ENCODE measurements at places on chromosomes 16 and 17.

GRCh38 chr17:80393961-80394360, 21.0 kb upstream of the ENDOV start:
- no peak for DNase-seq

DNA sequence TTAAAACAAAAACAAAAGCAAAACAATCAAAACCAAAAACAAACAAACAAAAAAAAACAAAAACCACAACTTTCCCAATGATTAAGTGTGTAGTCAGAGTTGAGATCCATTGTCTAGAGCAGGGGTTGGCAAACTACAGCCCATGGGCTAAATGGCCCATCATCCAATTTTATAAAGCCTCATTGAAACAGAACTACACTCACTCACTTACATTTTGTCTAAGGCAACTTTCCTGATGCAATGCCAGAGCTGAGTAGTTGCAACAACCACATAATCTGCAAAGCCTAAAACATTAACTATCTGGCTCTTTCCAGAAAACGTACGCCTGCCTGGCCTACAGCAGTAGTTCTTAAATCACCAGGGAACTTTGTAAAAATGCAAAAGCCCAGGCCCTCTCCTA, 124.1 kb downstream of the SOX9 start:
- no peak for DNase-seq

DNA sequence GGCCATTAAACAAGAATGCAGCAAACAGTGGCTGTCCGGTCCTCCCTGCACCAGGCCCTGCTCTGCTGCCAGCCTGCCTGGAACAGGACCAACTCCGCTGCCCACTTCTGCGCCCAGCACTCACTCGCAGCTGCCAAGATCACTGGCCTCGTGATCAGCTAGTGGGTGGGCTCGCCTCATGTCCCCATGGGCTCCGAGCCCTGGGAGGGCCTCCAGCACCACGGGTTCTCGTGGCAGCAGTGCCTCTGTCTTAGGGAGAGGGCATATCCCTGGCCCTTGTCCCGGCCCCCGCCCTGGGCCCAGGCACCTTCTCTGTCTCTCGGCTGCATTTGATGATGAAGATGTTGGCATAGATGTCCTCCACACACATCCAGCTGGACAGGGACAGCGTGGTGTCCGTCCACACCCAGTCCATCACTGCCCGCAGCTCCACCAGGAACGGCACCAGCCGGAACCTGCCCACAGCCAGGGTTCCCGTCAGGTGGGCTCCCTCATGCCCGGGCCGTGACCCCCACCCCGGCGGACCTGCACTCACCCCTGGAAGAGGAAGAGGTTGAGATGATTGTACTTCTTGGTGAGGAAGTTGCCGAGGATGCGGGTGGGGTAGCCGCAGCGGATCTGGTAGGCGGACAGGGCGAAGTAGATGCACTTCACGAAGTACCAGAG, 13.1 kb downstream of the CTU2 start:
- peak; percentile 86 for DNase-seq

DNA sequence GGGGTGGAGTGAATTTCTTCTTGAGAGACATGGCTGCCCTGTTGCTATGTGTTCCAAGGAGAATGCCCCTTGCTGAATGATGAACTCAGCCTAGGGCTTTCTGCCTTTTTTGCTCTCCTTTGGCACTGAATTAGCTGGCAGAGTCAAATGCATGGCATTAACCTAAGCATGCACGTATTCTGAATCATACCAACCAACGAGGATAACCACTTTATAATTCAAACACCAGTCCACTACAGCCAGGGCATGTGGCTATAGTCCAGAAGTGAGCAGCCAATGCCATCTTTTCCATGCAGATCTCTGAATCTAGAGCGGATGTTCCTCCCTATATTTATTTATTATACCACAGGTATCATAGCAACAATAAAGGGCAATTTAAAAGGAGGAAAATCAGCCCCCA, 15.7 kb downstream of the TMIGD1 start:
- DNase-seq, result no peak

GRCh38 chr17:69417545-69418483, 3.3 kb downstream of the MAP2K6 start:
- no peak for DNase-seq
